ENCODE measurements at places on chromosomes 6 and 20.

GRCh38 chr6:119043265-119043664 lies 35.2 kb downstream of the FAM184A start:
- DNase-seq: no peak

DNA sequence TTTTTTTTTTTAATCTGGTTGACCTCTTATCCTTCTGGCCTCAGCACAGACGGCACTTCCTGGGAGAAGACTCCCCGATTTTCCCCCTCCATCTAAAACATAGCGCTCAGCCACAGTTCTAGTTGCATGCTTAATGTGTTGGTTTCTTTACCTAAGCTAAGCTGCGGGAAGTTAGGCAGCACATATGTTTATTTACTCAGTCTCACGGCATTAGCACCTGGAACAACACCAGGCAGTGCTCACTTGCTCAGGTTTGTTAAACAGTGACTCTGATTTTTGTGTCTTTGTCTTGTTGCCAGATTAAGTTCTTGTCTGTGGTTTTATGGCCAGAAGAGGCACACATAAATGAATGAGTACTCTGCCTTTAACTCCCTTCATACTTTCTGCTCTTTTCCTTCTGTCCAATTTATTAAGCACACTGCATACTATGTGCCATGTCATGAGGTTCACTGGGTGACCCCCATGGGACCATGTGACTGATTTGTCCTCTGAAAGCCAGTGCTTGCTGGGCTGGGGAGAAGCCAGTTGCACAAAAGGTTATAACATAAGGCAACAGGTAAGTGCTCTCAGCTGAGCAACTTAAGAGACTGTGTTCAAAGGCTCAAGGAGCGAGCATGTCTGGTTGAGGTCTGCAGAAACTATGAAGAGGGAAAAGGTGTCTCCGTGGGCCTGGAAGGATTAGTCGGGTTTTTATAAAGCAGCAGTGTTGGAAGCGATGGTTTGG lies 93.6 kb downstream of the RPP40 start:
- no peak for DNase-seq

GRCh38 chr6:55980627-55981211 lies 105.3 kb upstream of the BMP5 start:
- no peak for DNase-seq

DNA sequence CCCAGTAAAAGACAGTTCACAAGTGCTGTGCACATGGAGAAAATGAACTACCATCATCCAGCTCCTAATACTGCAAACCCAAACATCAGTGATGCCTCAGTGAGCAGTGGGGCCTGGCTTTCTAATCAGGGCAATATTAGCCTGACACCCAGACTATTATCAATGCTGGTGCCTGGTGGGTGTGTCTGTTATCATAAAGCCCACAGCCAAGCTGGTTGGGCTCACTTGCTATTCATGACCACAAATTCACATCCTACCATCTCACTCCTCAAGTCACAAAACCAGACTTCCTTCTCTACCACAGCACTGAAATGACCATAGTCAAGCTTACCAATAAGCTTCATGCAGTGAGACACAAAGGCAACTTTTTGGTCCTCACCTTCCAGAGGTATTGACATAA lies 180.8 kb upstream of the PLN start:
- DNase-seq: no peak

- no peak for DNase-seq
Measured at GRCh38 chr20:62133051-62133845, 9.9 kb downstream of the PSMA7 start.

DNA sequence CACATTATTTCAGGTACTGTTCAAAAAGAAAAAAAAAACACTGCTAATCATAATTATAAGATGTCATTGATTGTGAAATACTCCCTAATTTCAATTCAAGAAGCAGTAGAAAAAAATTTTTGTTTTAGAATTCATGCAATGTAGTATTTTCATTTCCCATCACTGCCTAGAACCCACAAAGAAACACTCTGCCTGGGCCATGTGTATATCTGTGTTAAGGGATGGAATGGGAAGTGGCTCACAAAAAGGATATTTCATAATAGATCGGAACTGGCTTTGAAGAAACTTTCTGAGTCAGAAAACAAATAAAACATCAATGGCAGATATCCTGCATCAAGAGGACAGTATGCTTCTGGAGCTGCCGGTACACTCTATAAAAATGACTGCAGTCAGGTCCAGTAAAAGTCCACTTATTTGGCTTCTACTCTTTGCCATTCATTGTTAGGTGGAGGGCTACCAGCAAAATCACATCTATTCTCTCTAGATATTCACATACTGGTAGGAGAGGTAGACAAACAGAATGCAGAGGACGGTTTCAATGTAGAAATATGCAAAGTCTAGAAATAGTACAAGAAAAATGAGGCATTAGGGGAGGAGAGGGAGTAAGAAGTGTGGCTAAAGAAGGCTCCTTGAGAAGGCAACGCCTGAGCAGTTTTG lies 135.0 kb upstream of the TNFAIP3 start:
- DNase-seq: no peak

DNA sequence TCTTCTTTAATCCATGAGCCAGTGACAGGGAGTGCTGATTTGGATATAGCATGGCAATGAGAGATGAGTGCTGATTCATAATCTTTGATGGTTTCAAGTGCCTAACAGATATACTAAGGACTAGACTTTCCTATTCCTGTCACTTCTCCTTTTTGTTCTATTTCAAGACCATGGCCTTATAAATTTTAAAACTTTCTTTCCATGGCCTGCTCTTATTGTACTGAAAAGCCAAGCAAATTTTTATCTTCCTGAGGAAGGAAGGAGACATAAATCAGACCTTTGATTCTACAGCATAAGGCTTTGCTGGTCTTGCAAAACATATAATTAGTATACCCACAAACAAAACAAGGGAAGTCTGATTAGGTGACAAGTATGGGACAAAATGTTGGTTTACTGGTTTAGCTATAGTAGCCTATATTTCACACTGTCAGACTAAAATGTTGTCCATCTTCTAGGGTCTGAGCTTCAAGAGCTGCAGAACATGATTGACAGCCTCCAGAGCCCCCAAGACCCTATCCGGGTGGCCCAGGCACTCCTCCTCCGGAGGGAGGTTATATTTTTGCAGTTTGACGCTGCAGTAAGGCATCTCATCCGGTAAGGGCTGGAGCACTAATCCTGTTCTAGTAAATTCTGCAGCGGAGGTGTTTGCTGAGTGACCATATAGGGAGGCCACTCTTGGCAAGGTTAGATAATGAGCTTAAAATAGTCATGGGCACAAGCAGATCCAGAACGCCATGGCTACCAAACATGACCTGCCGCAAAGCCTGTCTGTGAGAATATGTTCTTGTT lies 82.3 kb downstream of the CD164 start:
- DNase-seq: no peak

DNA sequence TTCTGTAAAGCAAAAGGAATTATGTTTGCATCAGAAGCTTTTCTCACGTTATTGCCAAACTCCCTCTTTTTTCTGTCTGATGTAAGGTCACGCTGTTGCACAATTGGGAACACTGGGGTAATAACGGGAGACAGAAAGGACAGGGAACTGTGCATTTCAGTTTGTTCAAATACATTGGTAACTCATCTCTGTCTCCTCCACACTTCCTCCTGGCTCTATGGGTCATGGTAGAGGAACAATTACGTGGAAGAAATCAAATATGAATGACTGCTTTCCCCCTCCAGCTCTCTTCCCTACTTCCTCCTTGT lies 132.2 kb upstream of the TNFAIP3 start:
- DNase-seq: no peak

- DNase-seq: no peak
Measured at GRCh38 chr6:122753688-122754056, 25.8 kb upstream of the FABP7 start.

DNA sequence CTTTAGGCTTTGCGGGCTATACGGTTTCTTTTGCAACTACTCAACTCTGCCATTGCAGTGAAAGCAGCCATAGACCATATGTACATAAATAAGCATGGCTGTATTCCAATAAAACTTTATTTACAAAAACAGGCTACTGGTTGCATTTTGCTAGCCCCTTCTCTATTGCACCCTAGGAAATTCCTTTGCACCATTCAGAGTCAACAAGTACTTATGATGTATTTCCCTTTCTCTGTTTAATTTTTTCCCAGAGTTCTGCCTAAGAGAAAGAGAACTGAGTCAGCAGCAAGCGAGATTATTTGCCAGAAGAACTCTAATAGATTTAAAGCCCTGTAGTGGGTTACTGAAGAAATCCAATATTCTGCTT lies 33.8 kb downstream of the ADGRF1 start:
- no peak for DNase-seq

DNA sequence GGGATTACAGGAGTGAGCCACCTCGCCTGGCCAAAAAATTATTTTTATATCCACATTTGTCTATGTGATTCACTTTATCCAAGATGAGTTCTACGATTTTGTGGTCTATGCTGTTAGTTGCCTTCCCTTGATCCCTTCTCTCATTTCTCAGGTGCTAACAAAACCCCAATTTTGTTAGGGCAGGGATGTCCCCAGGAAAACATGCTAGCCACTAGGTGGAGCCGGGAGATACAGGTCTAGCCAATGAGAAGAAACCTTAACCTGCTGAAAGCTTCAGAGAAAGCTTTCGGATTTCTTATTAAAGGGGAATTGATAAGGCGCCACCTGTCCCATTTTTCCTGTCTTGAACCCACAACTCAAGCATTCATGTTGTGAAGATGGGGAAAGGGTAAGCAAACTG lies 167.4 kb upstream of the OLIG3 start:
- DNase-seq: peak; percentile 20

DNA sequence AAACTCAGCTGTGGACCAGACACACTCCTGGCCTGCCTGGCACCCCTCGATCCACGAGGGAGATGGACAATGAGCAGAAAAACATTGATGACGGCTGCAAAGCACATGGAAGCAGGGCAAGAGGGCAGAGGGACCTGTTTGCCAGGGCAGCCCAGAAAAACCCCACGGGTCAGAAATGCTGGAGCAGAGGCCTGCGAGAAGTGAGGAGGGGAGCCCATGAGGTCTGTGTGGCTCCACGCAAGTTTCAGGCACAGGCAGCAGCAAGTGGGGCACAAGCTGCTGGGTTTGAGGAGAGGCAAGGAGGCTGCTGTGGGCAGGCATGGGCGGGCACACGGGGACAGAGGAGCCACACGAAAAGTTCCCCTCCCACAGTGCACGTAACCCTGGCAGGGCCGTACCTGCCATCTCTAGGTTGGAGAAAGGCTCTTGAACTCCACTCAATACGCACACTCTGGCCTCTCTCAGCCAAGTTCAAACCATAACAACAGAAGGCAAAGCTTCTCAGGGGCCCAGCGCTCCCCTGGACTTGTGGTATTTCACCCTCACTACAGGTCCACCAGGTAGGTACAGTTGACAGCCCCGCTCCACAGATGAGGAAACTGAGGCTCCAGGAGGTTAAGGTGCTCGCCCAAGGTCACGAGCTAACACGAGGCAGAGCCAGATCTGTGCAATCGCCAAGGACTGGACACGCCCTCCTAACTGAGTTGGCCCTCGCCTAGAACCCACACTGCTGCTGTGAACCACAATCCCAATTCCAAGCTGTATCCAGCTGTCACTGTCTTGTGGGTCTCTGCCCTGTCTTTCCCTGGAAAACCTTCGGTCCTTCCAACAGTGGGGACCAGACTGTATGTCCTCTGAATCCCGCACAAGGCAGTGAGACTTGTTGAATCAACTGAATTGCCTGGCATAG lies 108.2 kb downstream of the NOL4L start:
- DNase-seq: no peak

DNA sequence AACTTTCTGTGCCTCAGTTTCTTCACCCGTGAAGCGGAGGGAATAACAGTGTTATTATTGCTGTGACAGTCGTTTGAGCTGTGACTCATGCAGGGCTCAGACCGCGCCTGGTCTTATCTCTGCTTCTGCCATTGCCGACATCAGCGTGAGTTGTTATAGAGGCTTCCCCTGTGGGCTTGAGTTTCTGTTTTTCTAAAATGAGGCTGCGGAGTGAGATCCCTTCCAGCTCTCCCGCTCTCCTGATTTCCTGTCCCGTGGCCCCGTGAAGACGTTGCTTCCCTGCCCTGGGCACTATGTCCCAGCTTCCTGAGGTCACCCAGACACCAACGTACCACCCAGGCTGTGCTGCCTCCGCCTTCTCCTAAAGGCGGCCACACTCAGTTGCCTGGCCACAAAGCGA lies 278.5 kb downstream of the BMP7 start:
- no peak for DNase-seq

- no peak for DNase-seq
Measured at GRCh38 chr20:18665135-18665534, 77.3 kb downstream of the DTD1 start.

DNA sequence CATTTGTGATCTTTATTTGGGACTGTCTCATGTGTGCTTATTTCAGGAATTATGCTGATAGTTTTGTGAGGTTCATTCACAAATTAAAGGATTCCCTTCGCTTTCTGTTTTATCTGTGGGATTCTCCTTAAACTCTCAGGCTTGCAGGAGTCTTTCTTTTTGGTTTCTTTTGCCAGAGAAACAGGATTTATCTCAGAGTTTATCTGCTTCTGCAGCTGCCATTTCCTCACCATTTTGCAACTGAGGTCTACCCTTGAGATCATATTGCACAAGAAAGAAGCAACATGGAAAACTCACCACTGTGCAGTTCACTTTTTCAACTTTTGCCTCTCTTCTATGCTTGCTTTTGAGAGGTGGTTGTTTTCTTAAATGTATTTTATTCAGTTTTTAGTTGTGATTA lies 201.0 kb downstream of the PRL start:
- DNase-seq: no peak

DNA sequence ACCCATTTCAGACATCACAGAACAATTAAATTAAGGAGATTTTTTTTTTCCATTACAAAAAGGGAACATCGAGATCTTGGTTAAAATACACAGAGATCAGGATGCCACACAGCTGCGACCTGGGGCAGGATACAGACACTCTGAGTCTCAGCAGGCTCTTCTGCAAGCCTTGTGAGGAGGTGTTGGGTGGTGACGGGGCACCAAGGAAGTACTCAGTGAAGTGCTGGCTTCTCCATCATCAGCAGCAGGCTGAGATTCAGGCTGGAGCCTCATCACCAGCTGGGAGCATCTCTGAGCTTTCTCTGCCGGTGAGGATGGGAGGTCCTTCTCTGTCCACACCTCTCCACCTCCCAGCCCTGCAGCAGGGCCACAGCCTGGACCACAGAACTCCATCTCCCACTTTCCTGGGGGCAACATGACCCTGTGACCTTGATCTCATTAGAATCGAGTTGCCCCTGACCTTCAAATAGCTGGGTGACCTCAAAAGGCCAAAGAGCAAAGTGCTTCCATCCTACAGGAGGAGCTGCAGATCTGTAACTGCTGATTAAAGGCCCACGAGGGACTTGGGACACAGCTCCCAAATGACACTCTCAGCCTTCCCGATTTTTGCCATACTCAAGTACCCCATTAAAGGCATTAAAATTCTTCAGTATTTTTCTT lies 16.0 kb downstream of the PMEPA1 start:
- DNase-seq: no peak
